Mesenchymal stem cell (in vitro differentiated cells and primary cell): ENCODE measurements at places on chromosomes 16 and 17.

GRCh38 chr16:24073321-24073720, 182.8 kb upstream of the CACNG3 start:
- no peak for DNase-seq

- DNase-seq: no peak
Measured at GRCh38 chr16:10922328-10923145, 19.7 kb downstream of the DEXI start.

DNA sequence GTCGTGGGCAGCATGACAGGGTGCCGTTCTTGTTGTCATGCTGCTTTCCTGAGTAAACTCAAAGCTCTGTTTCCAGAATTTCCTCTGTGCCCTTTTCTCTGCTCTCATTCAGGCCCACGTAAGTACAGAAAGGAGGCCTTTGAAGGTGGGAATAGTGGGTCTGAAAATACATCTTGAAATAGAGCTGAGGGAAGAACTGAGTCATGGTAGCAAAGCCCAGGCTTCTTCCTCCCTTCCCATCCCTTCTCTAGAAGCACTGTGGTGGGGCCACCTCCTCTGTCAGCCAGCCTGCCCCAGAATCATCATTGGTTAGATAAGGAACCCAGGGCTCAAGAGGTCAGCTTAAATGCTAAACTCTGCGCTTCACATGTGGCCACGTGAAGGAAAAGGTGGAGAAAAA, 9.4 kb downstream of the CTRL start:
- no peak for DNase-seq

- DNase-seq: no peak
Measured at GRCh38 chr16:59920054-59920453, 1185.9 kb upstream of the GOT2 start.

GRCh38 chr16:83403761-83404160, 404.0 kb upstream of the HSBP1 start:
- no peak for DNase-seq

DNA sequence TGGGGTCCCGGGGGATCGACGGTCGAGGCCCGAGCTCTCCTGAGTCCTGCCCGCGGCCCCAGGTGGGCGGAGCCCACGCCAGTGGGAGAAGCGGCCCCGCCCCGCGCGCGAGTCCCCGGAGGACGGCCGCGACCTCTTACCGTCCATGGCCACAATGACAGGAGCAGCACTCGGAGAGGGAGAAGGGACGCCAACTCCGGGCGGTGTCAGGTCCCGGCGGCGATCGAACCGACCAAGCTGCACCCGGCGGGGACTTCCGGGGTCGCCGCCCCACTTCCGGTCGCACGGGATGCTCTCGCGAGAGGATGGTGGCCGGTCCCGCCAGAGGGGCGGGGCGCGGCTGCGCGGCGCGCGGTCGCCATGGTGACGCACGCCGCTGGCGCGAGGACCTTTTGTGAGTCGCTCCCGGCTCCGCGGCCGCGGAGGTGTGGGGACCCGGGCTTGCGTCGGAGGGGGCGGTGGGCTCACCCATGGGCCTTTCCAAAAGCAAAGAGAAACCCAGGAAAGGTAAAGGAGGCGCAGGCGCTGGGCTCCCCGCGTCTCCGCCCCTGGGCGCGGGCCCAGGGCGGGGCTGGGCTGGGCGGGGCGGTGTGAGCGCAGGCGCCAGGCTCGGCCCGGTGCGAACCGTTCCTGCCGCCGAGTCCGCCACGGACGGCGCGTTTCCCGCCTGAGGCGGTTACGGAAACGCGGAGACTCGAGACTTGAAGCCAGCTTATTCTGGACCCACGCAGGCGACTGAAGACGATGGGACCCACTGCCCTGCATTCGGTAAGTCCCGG, at the start of the genes CHMP1A and SPATA33:
Gene CHMP1A (minus strand): TSS at position 267 of the 779 bp plus-strand sequence. CDS start 120 bp downstream, at position 147.
Gene SPATA33 (plus strand): TSS at position 395 of the 779 bp plus-strand sequence. CDS start 76 bp downstream, at position 471.
- peak; percentile 85 for DNase-seq

DNA sequence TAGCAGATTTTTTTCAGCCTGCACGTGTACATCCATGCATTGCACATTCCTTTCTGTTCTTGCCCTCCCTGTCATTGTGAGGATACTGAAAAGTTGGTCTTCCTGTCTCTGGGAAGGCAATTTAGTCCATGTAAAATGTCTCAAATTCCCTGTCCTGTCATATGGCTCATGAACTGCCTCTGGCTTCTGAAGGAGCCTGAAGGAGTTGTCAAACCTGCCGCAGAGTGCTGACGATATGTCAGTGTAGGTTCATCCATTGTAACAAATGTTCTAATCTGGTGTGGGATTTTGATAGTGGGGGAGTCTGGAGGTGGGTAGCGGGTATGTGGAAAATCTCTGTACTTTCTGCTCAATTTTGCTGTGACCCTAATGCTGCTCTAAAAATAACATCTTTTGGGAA, 59.6 kb downstream of the YPEL2 start:
- DNase-seq: no peak

DNA sequence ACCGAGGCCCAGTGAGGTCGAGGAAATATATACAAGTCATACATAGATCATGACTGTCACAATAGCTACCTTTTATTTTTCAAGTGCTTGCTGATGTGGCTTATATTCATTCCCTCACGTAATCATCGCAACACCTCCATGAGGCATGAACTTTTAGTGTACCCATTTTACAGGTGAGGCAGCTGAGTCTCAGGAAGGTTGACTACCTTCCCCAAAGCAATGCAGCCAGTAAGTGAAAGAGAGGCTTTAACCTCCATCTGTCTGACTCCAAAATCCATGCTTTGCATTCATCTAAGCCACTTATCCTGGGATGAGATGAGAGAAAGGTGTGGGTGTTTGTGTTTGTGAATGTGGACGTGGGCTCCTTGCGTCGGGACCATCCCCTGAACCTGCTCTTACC, 30.8 kb downstream of the CALB2 start:
- no peak for DNase-seq

DNA sequence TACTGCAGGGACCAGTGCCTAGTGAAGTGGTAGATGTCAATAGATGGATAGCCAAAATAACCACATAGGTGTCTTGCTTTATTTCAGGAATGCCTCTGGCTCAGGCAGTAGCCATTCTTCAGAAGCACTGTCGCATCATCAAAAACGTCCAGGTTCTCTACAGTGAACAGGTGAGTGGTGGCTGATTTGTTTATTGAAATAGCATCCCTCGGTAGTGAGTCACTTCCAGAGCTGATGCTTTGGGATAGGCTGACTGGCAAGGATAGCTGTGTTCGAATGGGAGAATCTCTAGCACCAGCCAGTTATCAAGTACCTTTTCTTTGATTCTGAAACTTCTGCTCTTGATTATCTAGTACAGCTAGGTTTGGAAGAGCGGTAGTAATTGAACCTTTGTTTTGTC, 10.3 kb downstream of the PHAF1 start:
- no peak for DNase-seq

- DNase-seq: no peak
Measured at GRCh38 chr17:68470961-68471360, 13.7 kb upstream of the WIPI1 start.

- DNase-seq: no peak
Measured at GRCh38 chr16:87314990-87315420, 2.2 kb downstream of the C16orf95 start.

DNA sequence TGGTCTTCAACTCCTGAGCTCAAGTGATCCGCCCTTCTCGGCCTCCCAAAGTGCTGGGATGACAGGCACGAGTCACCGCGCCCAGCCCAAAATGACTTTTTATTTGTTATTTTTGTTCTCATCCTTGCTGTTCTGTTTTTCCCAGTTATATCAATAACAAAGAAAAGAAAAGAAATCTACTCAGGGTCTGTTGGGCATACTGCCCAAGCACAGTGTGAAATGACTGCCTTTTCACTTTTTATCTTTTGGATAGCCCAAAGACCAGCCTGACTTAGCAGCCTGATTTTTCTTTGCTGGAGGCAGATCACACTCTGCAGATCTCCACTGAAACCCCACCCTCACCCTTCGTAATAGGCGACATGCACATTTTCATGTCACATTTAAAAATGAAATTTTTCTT, 493.2 kb downstream of the MAF start:
- DNase-seq: no peak

DNA sequence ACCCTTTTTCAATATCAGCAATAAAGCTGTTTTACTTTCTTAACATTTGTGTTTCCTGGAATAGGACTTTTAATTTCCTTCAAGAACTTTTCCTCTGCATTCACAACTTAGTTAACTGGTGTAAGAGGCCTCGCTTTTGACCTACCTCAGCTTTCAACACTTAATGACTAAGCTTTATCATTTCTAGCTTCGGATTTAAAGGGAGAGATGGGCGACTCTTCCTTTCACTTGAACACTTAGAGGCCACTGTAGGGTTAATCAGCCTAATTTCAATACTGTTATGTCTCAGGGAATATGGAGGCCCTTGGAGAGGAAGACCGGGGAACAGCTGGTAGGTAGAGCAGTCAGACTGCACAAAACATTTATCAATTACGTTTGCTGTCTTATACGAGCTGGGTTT, 4.7 kb downstream of the SYNRG start:
- no peak for DNase-seq

GRCh38 chr17:14125518-14126137, 56.3 kb downstream of the COX10 start:
- no peak for DNase-seq

DNA sequence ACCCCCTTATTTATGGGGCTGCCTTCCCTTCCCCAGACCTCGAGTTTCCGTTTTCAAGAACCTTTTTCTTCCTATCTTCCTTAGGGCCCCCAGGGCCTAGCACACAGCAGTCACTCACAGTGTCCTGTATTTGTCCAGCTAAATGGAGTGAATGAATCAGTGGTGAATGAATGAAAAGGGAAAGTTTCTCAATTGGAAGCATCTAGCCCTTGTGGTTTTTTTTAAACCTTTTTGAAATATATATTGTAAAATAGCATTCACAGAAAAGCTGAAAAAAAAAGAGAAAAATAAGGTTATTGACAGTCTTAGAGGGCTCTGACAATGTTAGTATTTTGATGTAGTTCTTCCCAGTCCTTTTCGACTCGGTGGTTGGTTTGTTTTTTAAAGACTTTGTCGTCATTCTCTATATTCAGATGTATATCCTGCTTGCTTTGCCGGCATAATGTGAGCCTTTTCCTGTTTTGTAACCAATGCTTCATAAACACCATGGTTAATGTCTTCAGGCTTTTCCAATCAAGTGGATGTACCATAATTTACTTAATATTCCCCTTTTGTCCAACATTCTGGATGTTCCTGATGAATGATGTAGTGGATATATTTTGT, 45.3 kb downstream of the RAI1 start:
- peak; percentile 73 for DNase-seq

DNA sequence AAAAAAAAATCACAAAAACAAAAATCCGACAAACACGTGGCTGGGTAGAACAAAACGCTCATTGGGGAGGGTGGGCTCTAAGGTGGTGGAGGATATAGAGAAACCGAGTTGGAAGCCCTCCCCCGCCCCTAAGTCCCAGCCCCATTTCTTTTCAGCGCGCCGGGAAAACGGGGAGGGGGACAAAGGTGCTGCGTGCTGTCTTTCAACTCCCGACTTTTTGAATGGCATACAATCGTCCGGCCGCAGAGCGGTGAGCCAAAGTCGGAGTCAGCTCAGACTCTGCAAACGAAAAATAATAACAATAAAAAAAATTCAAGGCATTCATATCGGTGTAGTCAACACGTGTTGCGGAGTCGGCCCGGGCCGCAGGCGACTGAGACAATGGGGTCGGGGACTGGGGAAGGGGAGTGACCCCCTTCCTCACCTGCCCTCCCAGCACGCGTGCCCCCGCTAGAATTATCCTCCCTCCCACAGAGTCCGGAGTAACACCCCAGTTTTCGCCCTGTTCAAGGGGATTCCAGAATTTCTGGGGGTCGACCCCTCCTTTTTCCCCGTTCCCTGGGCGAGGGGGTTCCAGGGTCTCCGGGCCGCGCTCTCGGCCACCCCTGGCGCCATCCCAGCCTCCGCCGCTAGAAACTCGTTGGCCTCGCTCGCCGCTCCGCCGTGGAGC, 1.7 kb upstream of the IGF2BP1 start:
- DNase-seq: peak; percentile 37

DNA sequence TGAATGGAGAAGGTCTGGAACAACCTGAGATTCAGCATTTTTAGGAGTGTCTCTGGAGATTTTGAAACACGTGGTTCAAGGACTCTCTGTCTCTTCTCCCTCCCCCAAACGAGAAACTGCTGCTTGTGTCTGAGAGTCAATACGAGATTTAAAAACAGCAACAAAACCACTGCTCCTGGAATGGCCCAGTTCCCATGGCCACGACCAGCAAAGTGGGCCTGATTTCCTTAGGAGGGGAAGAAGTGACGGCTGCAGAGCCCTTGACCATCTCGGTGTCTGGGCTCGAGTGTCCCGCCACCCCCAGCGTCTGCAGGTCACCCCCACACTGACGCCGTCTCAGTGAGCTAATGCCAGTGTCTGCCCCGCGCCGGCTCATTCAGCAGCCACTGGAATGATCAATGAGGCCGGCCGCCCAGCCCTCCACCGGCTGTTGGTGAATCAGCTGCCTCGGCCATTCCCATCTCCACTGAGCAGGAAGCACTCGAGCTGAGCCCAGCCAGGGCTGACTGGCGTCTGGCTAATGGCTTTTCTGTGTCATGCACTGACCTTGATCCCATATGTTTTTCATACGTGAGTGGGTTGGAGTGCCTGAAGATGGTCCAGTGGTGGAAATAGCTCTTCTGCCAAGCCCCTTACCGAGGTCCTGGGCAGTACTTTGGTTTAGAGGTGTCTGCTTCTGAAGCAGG, 151.8 kb downstream of the PITPNC1 start:
- peak; percentile 98 for DNase-seq

GRCh38 chr16:84982434-84982833, 28.9 kb downstream of the ZDHHC7 start:
- no peak for DNase-seq

DNA sequence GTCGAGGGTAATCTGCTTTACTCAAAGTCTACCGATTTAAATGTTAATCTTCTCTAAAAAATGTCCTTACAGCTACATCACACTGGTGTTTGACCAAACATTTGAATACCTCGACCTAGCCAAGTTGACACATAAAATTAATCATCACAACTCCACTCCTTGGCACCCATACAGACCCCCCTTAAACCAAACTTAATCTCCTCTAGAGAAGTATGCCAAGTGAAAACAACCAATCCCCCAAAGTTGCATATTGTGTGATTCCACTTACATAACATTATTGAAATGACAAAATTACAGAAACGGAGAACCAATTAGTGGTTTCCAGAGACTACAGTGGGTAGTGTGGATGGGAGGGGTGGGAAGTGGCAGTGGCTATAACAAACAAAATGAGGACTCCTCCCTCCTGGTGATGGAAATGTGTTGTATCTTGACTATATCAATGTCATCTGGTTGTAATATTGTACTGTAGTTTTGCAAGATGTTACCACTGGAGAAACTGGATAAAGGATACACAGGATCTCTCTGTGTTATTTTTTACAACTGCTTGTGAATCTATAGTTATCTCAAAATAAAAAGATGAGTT, 39.4 kb downstream of the CAPNS2 start:
- no peak for DNase-seq

DNA sequence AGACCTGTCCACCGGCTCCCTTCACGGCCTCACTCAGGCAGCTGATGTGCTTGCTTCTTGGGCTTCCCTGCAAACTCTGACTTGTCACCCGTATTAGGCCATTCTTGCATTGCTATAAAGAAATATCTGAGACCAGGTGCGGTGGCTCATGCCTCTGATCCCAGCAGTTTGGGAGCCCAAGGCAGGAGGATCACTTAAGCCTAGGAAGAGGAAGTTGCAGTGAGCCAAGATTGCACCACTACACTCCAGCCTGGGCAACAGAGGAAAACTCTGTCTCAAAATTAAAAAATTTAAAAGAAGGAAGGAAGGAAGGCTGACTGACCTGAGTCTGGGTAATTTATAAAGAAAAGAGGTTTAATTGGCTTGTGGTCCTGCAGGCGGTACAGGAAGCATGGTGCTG, 17.0 kb downstream of the SOST start:
- no peak for DNase-seq
